WTC11 (cell line): ENCODE measurements at places on chromosomes 5 and 9. TPM values are rescaled to one million over a fixed set of nuclear protein-coding genes. Genes with fewer than 3 reads are reported as not detected.

Gene SPATA31A3
- total RNA-seq: not detected in 3 replicates

Gene PCDHA2
- 2.0 to 2.4 TPM (median 2.1 TPM) in 3 replicates for total RNA-seq

Gene OBP2B
- not detected in 3 replicates for total RNA-seq

Gene ZNF474
- total RNA-seq: not detected in 3 replicates

Gene BARHL1
- total RNA-seq: 0.15 to 0.16 TPM in 2 of 3 replicates, not detected in the other

GRCh38 chr9:76302947-76303550 is 91.2 kb downstream of the RFK start:
- H3K4me3 ChIP-seq: no peak overlapping the region
- H3K36me3 ChIP-seq: no peaks in the 10 kb centered on the region
- H3K27me3 ChIP-seq: no peaks in the 10 kb centered on the region
- DNase-seq: no peak
- 0 out of 2 replicates have a peak, but pooled peaks cover 10% of the 10 kb centered on the region for H3K4me1 ChIP-seq

GRCh38 chr5:28400076-28400475 is 1361.7 kb upstream of the CDH9 start:
- H3K27ac ChIP-seq: no peak overlapping the region
- peaks cover 11% of the 10 kb centered on the region for H3K4me1 ChIP-seq
- no peak for DNase-seq
- H3K4me3 ChIP-seq: no peak overlapping the region
- H3K36me3 ChIP-seq: no peaks in the 10 kb centered on the region; the same call in 1 of the 2 replicates
- no peaks in the 10 kb centered on the region; the same call in 1 of the 2 replicates for H3K27me3 ChIP-seq

DNA sequence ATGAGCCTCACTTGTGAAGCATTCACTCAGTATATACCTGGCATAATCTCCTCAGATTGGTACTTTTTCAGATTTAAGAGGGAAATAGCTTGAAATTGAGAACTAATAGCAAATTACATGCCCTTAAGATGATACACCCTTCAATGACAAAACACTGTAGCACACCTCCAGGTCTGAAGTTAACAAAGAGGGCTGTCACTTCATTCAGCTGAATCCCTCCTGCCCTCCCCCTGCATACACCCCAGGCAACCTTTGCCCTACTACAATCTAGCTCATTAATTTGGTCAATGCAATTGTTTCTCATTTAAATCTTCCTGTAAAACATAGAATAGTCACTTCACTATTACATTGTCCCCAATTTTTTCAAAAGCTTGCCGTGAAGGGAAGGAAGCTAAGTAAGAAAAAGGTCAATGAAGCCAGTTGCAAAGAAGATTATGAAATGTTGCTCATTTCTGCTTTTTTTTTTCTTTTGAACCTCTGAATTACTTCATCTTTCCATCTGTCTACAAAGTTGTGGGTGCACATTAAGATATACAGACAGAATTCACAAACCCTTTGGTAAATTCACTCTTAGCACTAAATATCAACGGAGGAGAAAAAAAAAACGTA is 294.8 kb upstream of the PTGER4 start:
- DNase-seq: no peak
- H3K27me3 ChIP-seq: no peaks in the 10 kb centered on the region
- no peak overlapping the region for H3K27ac ChIP-seq
- no peaks in the 10 kb centered on the region for H3K36me3 ChIP-seq

DNA sequence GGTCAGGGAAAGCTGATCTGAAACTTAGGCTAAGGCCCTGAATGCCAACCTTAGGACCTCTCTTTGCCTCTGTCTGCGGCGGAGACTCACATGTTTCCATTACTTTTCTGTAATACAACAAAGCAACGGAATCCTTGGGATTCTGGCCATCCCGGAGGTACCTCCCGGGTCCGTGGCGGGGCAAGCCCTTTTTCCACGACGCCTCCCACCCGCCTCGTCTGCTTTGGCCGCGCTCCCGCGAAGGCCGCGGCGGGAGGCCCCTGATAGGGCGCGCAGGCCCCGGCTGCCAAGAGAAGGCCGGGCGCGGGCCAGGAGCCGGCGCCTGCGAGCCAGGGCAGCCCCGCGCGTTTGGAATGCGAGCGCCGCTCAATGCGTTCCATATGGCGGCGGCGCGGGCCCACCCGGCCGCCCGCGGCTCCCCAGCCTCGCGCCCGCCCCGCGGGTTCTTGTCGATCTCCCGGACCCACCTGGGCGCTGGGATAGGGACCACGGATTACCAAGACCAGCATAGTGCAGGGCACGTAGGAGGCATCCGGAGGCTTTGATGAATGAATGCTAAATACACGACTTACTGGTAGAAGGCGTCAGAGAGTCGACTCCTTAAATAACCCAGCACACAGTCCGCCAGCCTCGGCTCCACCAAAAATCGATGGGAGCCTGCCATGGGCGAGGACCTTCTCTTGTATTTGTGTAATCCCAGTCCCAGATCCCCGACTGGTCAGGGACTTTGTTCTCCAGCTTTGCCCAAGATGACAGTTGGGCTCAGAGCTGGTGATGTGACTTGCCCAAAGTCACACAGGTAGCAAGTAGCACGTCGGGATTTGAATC is 17.5 kb upstream of the PHF19 start:
- DNase-seq: peak; percentile 56
- H3K4me1 ChIP-seq: peaks cover 21% of the 10 kb centered on the region

DNA sequence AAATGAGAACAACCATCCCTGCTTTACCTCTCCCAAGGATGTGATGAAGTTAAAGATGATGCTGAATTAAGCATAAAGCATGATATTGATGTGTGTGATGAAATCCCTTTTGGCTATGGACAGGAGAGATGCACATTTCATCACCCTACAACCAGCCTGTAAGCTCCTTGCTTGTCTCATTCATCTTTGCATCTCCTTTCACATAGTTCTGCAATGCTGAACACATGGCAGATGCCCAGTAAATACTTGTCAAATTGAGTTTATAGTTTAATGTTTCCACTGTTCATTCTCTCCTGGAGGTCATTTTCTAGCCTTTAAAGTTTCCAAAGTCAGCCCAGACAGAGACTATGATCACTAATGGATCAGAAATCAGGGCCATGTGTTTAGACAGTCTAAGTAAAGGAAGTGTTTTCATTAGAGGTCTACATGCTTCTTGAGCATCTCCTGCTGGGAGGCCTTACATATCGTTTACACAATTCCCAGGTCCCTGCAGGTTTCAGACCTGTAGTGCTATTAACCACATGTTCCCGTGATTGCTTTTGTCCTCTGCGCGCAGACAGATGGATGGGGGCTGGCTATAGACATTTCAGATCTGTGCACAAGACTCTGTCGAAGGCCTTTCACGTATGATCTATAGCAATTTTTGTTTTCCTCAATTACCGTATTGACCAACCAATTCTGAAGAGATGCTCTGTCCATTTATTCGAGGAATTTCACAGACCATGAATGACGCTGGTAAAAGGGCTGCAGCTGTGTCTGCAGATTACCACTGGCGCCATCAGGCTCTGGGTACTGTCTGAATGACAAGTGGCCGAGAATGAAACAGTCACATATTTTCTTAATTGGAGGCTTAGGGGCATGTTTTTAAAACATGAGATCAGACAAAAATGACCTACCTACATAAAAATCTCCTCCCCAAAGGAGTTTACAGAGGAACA is 49.0 kb upstream of the CKMT2 start:
- H3K4me3 ChIP-seq: no peak overlapping the region
- peaks cover 22% of the 10 kb centered on the region for H3K4me1 ChIP-seq
- H3K27me3 ChIP-seq: no peaks in the 10 kb centered on the region
- no peaks in the 10 kb centered on the region for H3K36me3 ChIP-seq

GRCh38 chr9:87813119-87813463 is 69.6 kb upstream of the SPATA31E1 start:
- no peak overlapping the region for H3K4me3 ChIP-seq
- H3K36me3 ChIP-seq: peaks cover 15% of the 10 kb centered on the region
- H3K27ac ChIP-seq: no peak overlapping the region

- no peak overlapping the region for H3K4me3 ChIP-seq
- H3K27me3 ChIP-seq: no peaks in the 10 kb centered on the region; the same call in 1 of the 2 replicates
- no peak overlapping the region for H3K27ac ChIP-seq
- no peak for DNase-seq
- H3K36me3 ChIP-seq: peaks cover 13% of the 10 kb centered on the region
Measured at GRCh38 chr5:38854907-38855306, 9.1 kb downstream of the OSMR start.

DNA sequence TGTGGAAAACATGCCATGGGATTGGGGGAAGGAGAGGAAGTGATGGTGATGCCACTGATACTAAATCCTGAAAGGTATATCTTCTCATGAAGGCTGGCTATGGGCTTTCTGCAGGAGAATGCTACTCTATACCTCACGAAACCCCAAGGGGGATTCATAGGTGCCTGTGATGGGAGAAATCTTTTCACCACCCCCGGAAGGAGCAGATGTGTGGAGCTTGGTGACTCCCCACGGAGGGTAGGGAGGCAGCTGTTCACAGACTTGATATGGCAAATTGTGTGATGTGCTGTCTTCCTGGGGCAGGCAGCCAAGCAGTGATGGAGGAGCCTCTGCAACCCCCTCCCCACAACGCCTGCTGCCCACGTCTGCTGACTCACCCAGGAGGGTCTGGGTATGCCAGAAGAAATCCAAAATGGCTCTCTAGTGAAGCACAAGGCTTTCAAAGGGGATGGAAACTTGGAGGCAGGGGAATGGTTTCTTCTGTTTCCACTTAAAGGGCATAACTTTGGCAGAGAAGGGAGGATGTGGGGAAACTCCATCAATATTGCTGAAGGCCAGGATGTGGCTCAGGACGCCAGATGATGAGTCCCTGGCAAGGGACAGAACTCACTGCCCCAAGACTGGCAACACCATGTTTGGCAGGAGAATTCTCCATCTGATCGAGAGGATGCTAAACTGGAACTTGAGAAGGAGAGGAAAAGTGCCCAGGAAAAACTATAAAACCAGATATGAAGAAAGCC is 188.3 kb downstream of the GABBR2 start:
- H3K4me3 ChIP-seq: no peak overlapping the region
- H3K36me3 ChIP-seq: no peaks in the 10 kb centered on the region
- peaks cover 3% of the 10 kb centered on the region; the same call in 1 of the 2 replicates for H3K4me1 ChIP-seq
- no peak for DNase-seq
- H3K27ac ChIP-seq: no peak overlapping the region

DNA sequence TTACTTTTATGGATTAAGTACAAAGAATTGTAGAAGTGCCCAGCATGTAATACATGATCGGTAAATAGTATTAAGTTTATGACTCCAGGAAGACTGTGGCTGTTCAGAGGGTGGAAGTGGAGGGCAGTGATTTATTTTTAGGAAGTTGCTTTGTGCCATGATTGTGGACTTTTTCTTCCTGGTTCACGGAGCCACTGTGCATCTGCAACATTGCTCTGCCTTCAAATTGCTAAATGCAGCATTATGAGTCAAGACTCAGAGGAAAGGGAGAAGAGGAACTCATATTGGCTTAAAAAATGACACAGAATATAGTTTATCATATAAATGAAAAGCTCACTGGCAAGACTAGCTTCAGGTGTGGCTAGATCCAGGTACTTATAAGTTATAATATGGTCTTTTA is 301.5 kb downstream of the KCTD16 start:
- no peaks in the 10 kb centered on the region for H3K36me3 ChIP-seq
- H3K4me3 ChIP-seq: no peak overlapping the region
- DNase-seq: no peak
- H3K27me3 ChIP-seq: no peaks in the 10 kb centered on the region
- peaks cover 10% of the 10 kb centered on the region for H3K4me1 ChIP-seq
- H3K27ac ChIP-seq: no peak overlapping the region

DNA sequence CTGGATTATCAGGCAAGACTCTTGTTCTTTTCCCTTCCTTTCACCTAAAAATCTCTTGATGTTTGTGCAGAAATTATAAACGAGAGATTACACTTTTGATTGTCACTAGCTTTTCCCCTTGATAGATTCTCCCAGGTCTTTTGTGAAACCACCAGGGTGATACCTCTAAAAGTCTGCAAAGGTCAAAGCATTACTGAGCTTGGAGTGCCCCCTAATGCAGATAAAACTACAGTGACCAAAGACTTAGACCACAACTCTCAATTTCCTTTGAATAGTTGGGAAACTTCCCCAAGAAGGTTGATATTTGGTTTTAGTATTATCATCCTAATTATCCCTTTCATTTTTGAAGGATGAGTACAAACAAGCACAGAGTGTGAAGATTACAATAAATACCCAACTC is 173.1 kb downstream of the CYLC2 start:
- no peak for DNase-seq
- H3K27me3 ChIP-seq: no peaks in the 10 kb centered on the region
- no peak overlapping the region for H3K4me3 ChIP-seq
- H3K27ac ChIP-seq: no peak overlapping the region

DNA sequence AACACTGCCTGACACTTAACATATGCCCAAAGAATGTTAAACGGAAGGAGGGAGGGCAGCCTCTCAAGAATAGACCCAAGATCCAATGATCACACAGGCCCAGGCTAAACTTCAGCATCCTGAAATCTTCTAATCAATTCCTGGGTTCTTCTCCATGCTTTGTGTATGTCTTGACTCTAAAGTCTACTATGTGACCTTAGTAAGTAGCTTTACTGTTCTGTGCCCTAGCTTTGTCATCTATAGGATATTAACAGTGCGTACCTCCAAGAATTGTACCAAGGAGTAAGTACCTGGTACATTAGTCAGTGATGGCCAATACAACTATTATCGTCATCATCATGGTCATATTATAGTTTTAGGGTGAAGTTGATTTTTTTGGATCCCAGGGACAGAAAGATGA is 96.6 kb downstream of the SGCD start:
- no peaks in the 10 kb centered on the region; the same call in 1 of the 2 replicates for H3K27me3 ChIP-seq
- no peak overlapping the region for H3K4me3 ChIP-seq
- no peak for DNase-seq
- H3K27ac ChIP-seq: no peak overlapping the region
- H3K4me1 ChIP-seq: peaks cover 24% of the 10 kb centered on the region

DNA sequence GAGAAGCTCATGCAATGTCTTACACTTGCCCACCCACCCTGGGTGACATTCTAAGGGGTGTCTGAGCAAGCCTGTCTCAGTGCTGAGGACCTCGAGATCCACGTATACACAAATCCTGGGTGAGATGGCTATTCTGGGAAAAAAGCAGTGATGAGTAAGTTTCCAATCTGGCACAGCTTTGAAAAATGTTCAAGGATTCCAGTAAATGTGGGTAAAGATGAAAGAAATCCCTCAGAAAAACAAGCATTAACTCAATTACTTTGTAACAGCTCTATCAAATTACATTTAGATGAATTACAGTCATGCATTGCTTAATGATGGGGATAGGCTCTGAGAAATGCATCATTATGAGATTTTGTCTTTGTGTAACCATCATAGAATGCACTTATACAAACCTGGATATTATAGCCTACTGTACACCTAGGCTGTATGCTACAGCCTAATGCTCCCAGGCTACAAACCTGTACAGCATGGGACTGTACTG is 26.9 kb downstream of the GOLM1 start:
- peaks cover 21% of the 10 kb centered on the region for H3K36me3 ChIP-seq
- H3K27ac ChIP-seq: peak overlapping the region; percentile 29; the same call in 1 of the 2 replicates
- no peaks in the 10 kb centered on the region for H3K4me1 ChIP-seq
- H3K4me3 ChIP-seq: no peak overlapping the region
- DNase-seq: no peak
- H3K27me3 ChIP-seq: no peaks in the 10 kb centered on the region
